Stimulated activated CD8-positive, alpha-beta memory T cell treated with anti-CD3 and anti-CD28 coated beads, Interleukin-15, amount 100 ng/mL, for 24 hours (primary cell): ENCODE measurements at places on chromosomes 16 and 17.

GRCh38 chr16:56415875-56416274 is 9.5 kb downstream of the AMFR start:
- DNase-seq: no peak

- no peak for DNase-seq
Observed at GRCh38 chr17:77327181-77327565, 186.4 kb downstream of the SEC14L1 start.

- no peak for DNase-seq
Observed at GRCh38 chr16:80932708-80933095, 74.0 kb downstream of the CMC2 start.

DNA sequence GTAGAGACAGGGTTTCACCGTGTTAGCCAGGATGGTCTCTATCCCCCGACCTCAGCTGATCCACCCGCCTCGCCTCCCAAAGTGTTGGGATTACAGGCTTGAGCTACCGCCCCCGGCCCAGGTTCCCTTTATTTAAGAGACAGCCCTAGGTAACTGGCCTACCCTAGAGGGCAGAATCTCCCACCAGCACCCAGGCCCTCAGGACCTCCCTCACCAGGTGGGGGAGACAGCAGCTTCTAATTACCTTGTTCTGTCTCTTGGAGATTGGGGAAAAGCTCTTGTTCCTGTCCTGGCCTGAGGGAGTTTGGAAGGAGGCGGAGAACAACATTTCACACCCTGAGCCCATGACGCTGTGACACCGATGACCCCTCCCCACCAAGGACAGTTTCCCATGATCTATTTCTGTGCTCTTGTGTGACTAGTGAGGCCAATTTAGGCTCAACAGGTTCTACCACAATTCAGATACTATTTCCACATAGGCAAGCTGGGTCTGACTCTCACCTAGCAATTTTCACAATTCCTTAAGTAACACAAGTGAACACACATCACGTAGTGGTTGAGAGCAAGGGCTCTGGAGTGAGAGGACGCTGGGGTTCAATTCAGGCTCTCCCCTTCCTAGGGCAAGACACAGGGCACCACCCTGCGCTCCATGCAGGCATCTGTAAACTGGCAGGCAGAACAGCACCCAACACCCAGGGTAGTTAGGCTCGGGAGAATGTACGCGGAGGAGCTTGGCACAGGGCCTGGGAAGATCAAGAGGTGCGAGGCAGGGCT is 20.4 kb downstream of the HDAC5 start:
- no peak for DNase-seq

GRCh38 chr17:32684087-32684958 is 192.6 kb downstream of the MYO1D start:
- no peak for DNase-seq

DNA sequence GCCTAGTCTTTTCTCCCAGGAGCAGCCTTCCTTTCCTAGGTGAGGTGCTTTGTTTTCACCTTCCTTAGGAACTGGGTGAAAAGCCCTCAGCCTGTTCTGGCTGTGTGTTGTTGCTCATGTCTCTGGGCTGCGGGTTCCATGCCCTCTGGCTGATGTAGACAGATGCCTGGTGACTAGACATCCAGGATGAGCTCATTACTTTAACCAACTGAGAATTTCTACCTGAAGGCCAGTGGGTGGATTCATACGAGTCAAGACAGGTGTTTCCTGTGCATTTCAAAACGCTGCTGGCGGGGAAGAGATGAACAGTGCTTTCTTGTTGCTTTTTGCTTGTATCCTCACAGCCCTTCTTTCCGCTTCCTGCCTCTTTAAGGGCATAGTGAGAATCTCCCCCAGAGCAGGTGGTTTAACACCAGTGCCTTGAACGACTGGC is 22.3 kb downstream of the SAP30BP start:
- DNase-seq: no peak

DNA sequence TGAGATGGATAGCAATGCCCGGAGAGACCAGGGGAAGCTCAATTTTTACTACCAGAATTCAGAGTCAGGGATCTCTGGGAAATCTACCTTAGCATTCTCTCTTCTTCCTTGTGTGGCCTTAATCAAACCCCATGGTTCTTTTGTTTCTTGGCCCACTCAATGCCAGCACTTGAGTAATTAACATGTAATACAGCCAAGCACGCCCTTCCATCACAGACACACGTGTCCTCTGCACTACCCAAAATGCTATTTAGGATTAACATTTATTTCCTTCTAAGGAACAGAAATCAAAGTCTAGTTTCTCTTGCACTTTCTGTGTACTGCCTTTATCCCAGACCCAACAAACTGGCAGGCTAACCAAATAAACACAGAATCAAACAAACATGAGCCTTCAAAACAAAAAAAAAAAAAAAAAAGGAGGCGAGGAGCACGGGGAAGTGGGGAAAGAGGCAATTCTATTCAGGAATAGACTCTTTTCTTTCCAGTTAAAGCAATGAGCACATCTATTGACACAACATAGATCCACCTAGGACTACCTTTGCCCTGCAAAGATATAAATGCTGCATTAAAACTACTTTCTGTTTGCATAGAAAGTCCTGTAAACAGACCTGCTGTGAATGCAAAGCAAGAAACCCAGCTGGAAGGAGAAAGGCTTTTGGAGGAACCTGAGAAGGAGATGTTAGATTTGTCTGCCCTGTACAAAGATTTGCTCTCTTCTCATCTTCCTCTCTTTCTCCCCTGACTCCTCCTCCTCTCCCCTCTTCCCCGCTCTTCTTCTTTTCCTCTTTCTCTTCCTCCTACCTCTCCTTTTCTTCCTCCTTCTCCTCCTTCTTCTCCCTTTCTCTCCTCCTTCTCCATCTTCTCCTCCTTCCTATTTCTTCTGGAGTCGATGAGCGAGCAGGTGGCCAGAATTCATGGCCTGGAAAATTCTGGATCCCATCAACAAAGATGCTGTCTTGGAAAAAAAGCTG is 294.4 kb downstream of the NPIPA8 start:
- no peak for DNase-seq
